ENCODE measurements at places on chromosomes 2 and 18.
A peak's percentile ranks its signal among the peaks of the same experiment; 100 is the strongest.

- DNase-seq = peak; percentile 89
These were observed 1.5 kb upstream of the GPR148 start for GRCh38 chr2:130727286-130727924.

GRCh38 chr2:210544831-210545230, 11.6 kb upstream of the CPS1 start:
- DNase-seq = no peak

DNA sequence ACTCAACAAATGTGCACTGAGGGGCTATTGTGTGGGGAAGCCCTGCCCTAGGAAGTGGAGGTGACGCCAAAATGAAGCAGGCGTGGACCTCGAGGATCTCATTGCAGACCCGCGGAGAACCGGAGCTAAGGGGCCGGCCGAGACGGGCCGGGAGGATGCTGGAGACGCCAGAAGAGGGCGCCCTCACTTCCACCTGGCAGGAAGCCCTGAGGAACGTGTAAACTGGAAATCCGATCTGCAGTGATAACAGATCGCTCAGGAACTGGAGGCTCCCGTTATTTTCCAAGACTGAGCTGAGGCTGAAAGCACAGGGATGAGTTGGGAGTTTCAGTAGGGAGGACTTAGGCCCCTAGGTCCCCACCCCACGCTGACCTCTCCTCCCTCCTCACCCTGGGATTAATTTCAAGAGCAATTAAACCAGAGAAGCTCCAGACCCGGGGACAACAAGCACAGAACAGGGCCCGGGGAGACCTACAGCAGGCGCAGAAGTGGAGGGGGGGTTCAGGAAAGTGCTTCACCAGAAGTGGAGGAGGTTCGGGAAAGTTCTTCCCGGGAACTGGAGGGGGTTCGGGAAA, 7.7 kb upstream of the COL6A3 start:
- peak; percentile 86 for DNase-seq

DNA sequence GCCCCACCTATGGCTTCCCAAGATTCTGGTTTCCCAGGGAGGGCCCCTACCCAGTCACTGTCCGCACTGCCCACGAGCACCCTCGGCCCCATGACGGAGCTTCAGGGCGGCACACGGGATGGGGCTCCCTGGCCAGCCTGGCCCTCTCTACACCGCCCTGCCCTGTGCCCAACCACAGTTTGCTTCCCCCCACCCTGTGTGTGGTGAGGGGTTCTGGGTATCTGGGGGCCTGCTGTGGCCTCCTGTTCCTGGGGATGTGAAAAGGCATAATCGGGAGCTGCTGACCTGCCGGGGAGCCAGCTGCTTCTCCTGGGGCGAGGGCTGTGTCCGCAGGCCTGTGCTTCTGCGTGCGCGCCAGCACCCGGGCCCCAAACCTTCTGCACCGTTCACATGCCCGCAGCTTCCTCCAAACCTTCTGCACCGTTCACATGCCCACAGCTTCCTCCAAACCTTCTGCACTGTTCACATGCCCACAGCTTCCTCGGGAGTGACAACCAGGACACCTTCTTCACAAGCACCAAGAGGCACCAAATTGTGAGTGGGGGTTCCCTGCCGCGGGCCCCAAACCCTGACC, 12.4 kb downstream of the ANO7 start:
- DNase-seq = no peak

DNA sequence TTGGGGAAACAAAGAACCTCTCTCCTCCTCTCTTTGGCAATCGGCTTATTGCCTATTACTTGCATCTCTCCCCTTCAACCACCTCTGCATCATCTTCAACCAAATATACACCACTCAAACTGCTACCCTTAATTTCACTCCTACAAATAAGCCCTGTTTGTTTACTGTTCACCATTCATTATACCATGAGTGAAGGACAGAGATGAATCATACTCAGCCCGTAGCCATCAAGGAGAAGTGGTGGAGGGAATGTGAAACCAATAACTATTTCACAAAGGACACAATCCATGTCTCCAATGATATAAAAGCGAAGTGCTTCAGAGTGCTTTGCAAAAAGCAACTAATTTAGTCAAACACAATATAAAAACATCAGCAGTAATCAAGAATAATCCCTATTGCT, 76.8 kb downstream of the CACNB4 start:
- no peak for DNase-seq

Measured in tongue (tissue), 3 donors.